ENCODE measurements at places on chromosomes 2 and 18. TPM values are rescaled to one million over a fixed set of nuclear protein-coding genes. Genes with fewer than 3 reads are reported as not detected.

The INHBB gene
- total RNA-seq, result 0.16 TPM

The NTSR2 gene
- total RNA-seq, result not detected

The TNFRSF11A gene
- 7.3 TPM for total RNA-seq

The OTOF gene
- total RNA-seq, result not detected

The ASIC4 gene
- total RNA-seq, result not detected

GRCh38 chr2:176455816-176456291 lies 186.6 kb downstream of the MTX2 start:
- no peaks in the 10 kb centered on the region for H3K36me3 ChIP-seq
- H3K27me3 ChIP-seq, result peaks cover 1% of the 10 kb centered on the region
- H3K4me3 ChIP-seq, result no peak overlapping the region
- H3K27ac ChIP-seq, result no peak overlapping the region

GRCh38 chr18:49303379-49303778 lies 157.1 kb downstream of the DYM start:
- H3K27ac ChIP-seq, result no peak overlapping the region
- H3K36me3 ChIP-seq, result peaks cover 7% of the 10 kb centered on the region
- no peaks in the 10 kb centered on the region for H3K4me1 ChIP-seq
- DNase-seq, result no peak
- H3K4me3 ChIP-seq, result no peak overlapping the region

GRCh38 chr2:24915796-24916195 lies 4.2 kb downstream of the ADCY3 start:
- H3K36me3 ChIP-seq, result no peaks in the 10 kb centered on the region
- no peaks in the 10 kb centered on the region for H3K27me3 ChIP-seq
- H3K4me1 ChIP-seq, result peaks cover 8% of the 10 kb centered on the region
- no peak overlapping the region for H3K4me3 ChIP-seq

DNA sequence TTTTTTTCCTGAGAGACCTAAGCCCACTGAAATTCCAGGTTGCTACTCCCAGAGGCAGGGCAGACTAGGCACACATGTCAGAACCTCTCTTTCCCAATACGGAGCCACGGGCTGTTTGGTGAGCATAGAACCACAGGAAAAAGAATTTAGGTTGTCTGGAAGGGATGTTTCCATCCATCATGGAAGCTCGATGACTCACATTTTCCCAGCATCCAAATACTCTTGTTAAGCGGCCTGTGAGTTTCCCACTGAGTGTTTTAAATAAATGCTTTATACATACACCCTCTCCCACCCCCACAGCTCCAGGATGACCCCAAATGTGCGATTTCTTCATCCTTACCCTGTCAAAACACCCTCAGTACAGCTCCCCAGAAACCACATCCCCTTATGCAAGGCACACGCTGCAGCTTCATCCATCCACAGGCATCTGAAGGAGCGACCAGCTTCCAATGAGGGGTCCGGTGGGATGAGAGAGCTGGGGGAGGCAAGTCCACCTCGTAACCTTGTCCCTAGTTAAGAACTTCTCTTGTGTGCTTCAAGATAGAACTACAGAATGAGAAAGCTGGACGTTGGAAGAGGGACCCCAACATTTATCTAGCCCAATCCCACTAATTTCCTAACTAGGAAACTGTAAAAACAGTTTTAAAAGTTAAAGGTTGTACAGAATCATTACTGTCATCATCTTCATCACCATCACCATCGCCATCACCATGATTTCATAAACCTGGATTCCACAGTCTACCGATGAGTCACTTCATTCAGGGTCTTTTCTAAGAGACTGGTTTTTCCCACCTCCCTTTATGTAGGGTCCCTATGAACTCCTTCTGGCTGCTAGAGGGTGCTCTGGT lies 63.5 kb upstream of the FZD7 start:
- H3K27me3 ChIP-seq, result no peaks in the 10 kb centered on the region
- DNase-seq, result no peak
- H3K27ac ChIP-seq, result no peak overlapping the region
- peaks cover 52% of the 10 kb centered on the region for H3K4me1 ChIP-seq
- H3K4me3 ChIP-seq, result peak overlapping the region; percentile 51

GRCh38 chr2:235195921-235196320 lies 244.1 kb downstream of the SH3BP4 start:
- no peak overlapping the region for H3K27ac ChIP-seq
- H3K4me1 ChIP-seq, result no peaks in the 10 kb centered on the region
- H3K4me3 ChIP-seq, result no peak overlapping the region
- no peaks in the 10 kb centered on the region for H3K27me3 ChIP-seq
- no peak for DNase-seq

- peak overlapping the region; percentile 92 for H3K27ac ChIP-seq
- no peaks in the 10 kb centered on the region for H3K27me3 ChIP-seq
- H3K4me3 ChIP-seq, result peak overlapping the region; percentile 89
- H3K4me1 ChIP-seq, result peaks cover 9% of the 10 kb centered on the region
- DNase-seq, result peak; percentile 54
- peaks cover 9% of the 10 kb centered on the region for H3K36me3 ChIP-seq
Measured at GRCh38 chr18:26091047-26091630, 726 bp upstream of the SS18 start.

GRCh38 chr2:142920571-142920970 lies 43.1 kb downstream of the KYNU start:
- H3K36me3 ChIP-seq, result no peaks in the 10 kb centered on the region
- H3K4me3 ChIP-seq, result no peak overlapping the region
- no peak for DNase-seq
- H3K27ac ChIP-seq, result no peak overlapping the region
- H3K27me3 ChIP-seq, result no peaks in the 10 kb centered on the region

- H3K27me3 ChIP-seq, result no peaks in the 10 kb centered on the region
- H3K4me1 ChIP-seq, result 0 out of 2 replicates have a peak, but pooled peaks cover 6% of the 10 kb centered on the region
- DNase-seq, result peak; percentile 27
Measured at GRCh38 chr2:151765760-151766410, 31.6 kb upstream of the NEB start.

- H3K27me3 ChIP-seq, result no peaks in the 10 kb centered on the region
- no peak overlapping the region for H3K27ac ChIP-seq
- no peaks in the 10 kb centered on the region for H3K36me3 ChIP-seq
- H3K4me1 ChIP-seq, result no peaks in the 10 kb centered on the region
- no peak for DNase-seq
Measured at GRCh38 chr2:54867457-54867856, 144.0 kb downstream of the EML6 start.

DNA sequence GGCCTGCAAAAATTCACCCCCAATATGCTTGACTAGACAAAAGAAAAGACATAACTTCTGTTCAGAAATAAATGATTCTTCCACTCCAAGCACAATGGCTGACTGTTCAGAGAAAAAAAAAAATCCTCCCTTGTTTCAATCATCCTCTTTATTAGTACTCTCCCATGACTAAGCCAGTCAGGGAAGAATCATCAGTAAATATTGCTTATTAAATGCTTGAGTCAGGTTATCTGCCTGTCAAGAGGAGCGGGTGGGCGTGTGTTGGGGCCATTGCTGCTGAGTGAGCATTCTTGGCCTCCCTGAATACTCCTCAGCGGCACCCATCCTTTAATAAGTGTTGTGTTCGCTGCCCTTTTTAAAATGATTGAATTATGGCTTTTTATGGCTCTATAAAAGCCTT lies 1334.8 kb upstream of the CELF4 start:
- no peaks in the 10 kb centered on the region for H3K27me3 ChIP-seq
- DNase-seq, result no peak
- H3K4me3 ChIP-seq, result no peak overlapping the region
- H3K36me3 ChIP-seq, result no peaks in the 10 kb centered on the region
- H3K27ac ChIP-seq, result no peak overlapping the region
